Upper lobe of left lung (tissue), 6 donors: ENCODE measurements at places on chromosomes 11 and 22. TPM values are rescaled to one million over a fixed set of nuclear protein-coding genes. Genes with fewer than 3 reads are reported as not detected.

- no peaks in the 10 kb centered on the region for H3K4me1 ChIP-seq
- H3K27ac ChIP-seq, result no peak overlapping the region
- no peak for DNase-seq
These were observed 51.8 kb upstream of the ASPHD2 start for GRCh38 chr22:26377170-26377830.

- H3K4me3 ChIP-seq, result no peak overlapping the region
- no peaks in the 10 kb centered on the region for H3K27me3 ChIP-seq
- no peak for DNase-seq
- no peak overlapping the region for H3K27ac ChIP-seq
- H3K36me3 ChIP-seq, result no peaks in the 10 kb centered on the region
These were observed 61.7 kb downstream of the PARVB start for GRCh38 chr22:44085743-44086270.

GRCh38 chr22:18152519-18152918 lies 2.5 kb downstream of the USP18 start:
- H3K27ac ChIP-seq, result no peak overlapping the region
- H3K36me3 ChIP-seq, result peaks cover 4% of the 10 kb centered on the region
- peaks cover 30% of the 10 kb centered on the region for H3K4me1 ChIP-seq
- no peaks in the 10 kb centered on the region for H3K27me3 ChIP-seq
- no peak for DNase-seq
- H3K4me3 ChIP-seq, result no peak overlapping the region

- peaks cover 2% of the 10 kb centered on the region for H3K4me1 ChIP-seq
- no peak overlapping the region for H3K4me3 ChIP-seq
- H3K27me3 ChIP-seq, result no peaks in the 10 kb centered on the region
- H3K27ac ChIP-seq, result no peak overlapping the region
These were observed 14.1 kb downstream of the VWCE start for GRCh38 chr11:61280883-61281580.

DNA sequence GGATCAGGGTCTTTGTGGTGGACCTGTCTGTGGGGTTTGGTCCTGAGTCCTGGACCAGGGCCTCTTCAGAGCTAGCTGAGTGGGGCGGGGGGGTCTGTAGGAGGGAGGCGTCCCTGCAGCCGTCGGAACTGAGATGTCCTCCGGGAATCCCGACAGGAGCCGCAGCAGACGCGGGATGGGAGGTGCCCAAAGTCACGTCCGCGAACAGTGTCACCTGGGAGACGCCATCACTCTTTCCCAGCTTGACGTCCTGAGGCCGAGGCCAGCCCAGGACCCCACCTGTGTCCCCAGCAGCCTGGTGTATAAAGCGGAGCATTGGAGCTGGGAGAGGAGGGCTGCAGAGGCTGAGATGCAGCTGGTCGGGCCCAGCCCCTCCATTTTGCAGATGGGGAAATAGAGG lies 1234.7 kb downstream of the BRD1 start:
- no peaks in the 10 kb centered on the region for H3K4me1 ChIP-seq
- no peak for DNase-seq
- H3K36me3 ChIP-seq, result no peaks in the 10 kb centered on the region
- H3K27ac ChIP-seq, result no peak overlapping the region
- H3K27me3 ChIP-seq, result no peaks in the 10 kb centered on the region

- no peaks in the 10 kb centered on the region for H3K4me1 ChIP-seq
- no peak overlapping the region for H3K27ac ChIP-seq
- H3K27me3 ChIP-seq, result no peaks in the 10 kb centered on the region
- H3K36me3 ChIP-seq, result no peaks in the 10 kb centered on the region
- no peak overlapping the region for H3K4me3 ChIP-seq
- no peak for DNase-seq
These were observed 30.9 kb downstream of the C11orf58 start for GRCh38 chr11:16769386-16769785.

GRCh38 chr11:13339195-13340153 lies 61.9 kb downstream of the BMAL1 start:
- H3K4me3 ChIP-seq, result no peak overlapping the region
- H3K27ac ChIP-seq, result no peak overlapping the region
- no peak for DNase-seq
- no peaks in the 10 kb centered on the region for H3K27me3 ChIP-seq
- peaks cover 7% of the 10 kb centered on the region for H3K36me3 ChIP-seq
- peaks cover 26% of the 10 kb centered on the region for H3K4me1 ChIP-seq

DNA sequence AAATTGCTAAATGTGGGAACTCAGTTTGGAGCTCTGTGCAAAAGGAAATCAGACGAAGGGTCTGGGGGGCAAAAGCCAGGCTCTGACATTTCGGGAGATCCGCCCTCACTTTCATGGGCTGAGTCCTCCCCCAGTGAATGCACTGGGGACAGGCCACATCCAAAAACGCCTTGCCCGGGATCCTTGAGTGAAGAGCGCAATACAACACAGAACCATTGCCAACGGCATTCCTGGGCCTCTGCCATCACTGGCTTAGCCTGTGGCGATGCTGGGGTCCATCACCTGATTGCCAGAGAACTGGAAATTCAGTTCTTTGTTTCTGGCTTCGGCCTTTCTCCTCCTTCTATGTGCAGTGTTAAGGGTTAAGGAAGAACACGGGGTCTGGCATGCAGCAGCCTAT lies 297.9 kb downstream of the SHANK2 start:
- H3K27me3 ChIP-seq, result no peaks in the 10 kb centered on the region
- DNase-seq, result no peak
- no peak overlapping the region for H3K4me3 ChIP-seq
- H3K27ac ChIP-seq, result no peak overlapping the region
- H3K4me1 ChIP-seq, result no peaks in the 10 kb centered on the region
- H3K36me3 ChIP-seq, result no peaks in the 10 kb centered on the region

DNA sequence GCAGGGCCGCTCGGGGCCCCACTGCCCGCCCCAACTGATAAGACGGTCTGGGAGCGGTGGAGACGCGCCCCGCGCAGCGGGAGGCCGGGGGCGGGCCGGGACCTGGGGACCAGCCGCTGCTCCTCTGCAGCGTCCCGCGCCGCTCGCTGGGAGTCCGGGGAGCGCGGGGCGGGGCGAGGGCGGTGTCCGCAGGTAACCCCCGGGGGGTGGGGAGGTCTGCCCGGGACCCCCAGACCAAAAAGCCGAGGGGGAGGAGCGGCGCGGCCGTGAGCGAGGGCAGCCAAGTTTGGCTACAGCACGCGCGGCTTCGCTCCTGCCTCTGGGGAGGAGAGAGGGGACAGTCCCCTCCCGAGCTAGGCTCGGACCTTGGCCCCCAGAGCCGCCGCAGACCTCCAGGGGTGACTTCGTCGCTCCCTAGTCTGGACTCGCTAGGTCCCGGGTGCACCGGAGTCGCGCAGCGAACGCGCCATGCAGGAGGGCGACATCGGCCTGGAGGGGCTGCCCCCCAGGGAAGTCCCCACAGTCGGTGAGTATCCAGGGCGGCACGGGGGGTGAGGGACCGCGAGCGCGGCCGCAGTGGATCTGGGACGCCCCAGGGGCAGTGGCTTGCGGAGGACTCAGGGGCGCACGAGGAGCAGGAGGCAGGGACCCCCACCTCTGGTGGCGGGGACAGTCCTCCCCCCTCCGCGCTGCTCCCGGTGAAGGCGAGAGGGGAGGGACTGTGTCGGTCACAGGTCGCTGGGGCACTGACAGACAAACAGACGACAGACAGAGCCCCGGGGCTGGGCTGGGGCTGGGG lies 92.3 kb upstream of the ANO1 start:
- H3K36me3 ChIP-seq, result no peaks in the 10 kb centered on the region
- H3K4me3 ChIP-seq, result peak overlapping the region; percentile 40
- peaks cover 8% of the 10 kb centered on the region for H3K4me1 ChIP-seq
- peak; percentile 84 for DNase-seq

GRCh38 chr11:122192634-122193255 lies 76.7 kb upstream of the BLID start:
- no peak overlapping the region for H3K27ac ChIP-seq
- DNase-seq, result no peak
- no peaks in the 10 kb centered on the region for H3K4me1 ChIP-seq
- H3K27me3 ChIP-seq, result no peaks in the 10 kb centered on the region

- DNase-seq, result no peak
- peaks cover 2% of the 10 kb centered on the region for H3K4me1 ChIP-seq
- no peaks in the 10 kb centered on the region for H3K27me3 ChIP-seq
These were observed at the start of gene MMP8 for GRCh38 chr11:102724904-102725500. MMP8 (minus strand) TSS chr11:102724954; CDS start chr11:102724855, 99 bp downstream.

- no peak overlapping the region for H3K27ac ChIP-seq
- no peaks in the 10 kb centered on the region for H3K36me3 ChIP-seq
- peaks cover 20% of the 10 kb centered on the region for H3K4me1 ChIP-seq
- H3K27me3 ChIP-seq, result no peaks in the 10 kb centered on the region
- no peak overlapping the region for H3K4me3 ChIP-seq
- no peak for DNase-seq
These were observed 40.7 kb upstream of the DKK3 start for GRCh38 chr11:12048936-12049790.

Gene OR51A2
- total RNA-seq, result not detected

Gene YPEL4
- 5.8 TPM for total RNA-seq

Gene SLCO2B1
- total RNA-seq, result 366 TPM

Gene PARVA
- total RNA-seq, result 50.5 TPM

Gene OR52E2
- total RNA-seq, result not detected

Gene GAL3ST1
- 1.8 TPM for total RNA-seq

Gene NARS2
- total RNA-seq, result 12.6 TPM

Gene PLA2G6
- total RNA-seq, result 21.1 TPM
